Caco-2 (cell line): ENCODE measurements at places on chromosomes 11 and 22. TPM values are rescaled to one million over a fixed set of nuclear protein-coding genes. Genes with fewer than 3 reads are reported as not detected.

Gene TCN1
- not detected in 2 replicates for total RNA-seq

Gene ARVCF
- total RNA-seq = 9.8 and 12.0 TPM in 2 replicates

Gene OMP
- 0.70 and 2.5 TPM in 2 replicates for total RNA-seq

Gene DTX4
- total RNA-seq = 85.6 and 96.7 TPM in 2 replicates

Gene PANX2
- total RNA-seq = 2.2 and 2.6 TPM in 2 replicates

Gene OR8I2
- total RNA-seq = not detected in 2 replicates

DNA sequence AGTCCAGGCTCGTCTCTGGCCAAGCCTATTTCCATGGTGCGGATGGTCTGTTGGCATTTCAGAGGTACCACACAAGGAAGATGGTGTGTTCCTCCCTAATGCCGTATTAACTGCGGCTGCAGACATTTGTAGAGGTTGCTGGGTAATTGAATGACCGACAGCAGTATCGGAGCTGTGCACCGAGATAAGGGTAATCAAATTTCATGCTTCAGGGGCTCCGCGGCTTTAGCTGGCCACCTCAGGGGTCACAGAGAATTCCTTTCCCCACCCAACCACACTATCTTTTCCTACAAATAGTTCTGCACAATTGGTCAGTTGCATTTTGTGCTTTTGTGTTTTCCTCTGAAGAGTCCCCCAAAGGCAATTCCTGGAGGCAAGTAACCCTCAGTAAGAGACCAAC lies 297.4 kb downstream of the OPCML start:
- no peak for DNase-seq

- DNase-seq = no peak
Observed at GRCh38 chr11:133809569-133810491, 35.5 kb downstream of the SPATA19 start.

- DNase-seq = no peak
Observed at GRCh38 chr11:36487619-36488018, 22.5 kb downstream of the TRAF6 start.

GRCh38 chr11:3000032-3000961 lies 8.2 kb upstream of the NAP1L4 start:
- no peak for DNase-seq

DNA sequence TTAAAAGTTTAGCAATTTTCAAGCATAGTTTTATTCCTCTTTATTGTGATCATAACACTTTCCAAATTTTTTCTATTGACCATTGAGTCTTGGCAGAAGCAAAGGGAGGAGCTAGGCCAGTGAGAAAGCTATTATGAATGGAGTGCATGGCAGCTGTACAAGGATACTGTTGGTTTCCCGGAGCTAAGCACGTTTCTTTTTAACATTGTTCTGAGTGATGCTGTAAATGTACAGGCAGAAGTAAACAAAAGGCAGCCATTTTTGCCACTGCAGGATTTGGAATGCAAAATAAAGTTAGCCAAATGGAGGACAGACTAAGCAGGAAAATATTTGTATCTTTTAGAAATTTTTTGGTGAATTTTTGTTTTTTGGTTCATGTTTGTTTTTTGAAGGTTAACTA lies 16.2 kb downstream of the CBL start:
- DNase-seq = no peak

- no peak for DNase-seq
Observed at GRCh38 chr11:102196351-102196750, 86.1 kb downstream of the YAP1 start.

DNA sequence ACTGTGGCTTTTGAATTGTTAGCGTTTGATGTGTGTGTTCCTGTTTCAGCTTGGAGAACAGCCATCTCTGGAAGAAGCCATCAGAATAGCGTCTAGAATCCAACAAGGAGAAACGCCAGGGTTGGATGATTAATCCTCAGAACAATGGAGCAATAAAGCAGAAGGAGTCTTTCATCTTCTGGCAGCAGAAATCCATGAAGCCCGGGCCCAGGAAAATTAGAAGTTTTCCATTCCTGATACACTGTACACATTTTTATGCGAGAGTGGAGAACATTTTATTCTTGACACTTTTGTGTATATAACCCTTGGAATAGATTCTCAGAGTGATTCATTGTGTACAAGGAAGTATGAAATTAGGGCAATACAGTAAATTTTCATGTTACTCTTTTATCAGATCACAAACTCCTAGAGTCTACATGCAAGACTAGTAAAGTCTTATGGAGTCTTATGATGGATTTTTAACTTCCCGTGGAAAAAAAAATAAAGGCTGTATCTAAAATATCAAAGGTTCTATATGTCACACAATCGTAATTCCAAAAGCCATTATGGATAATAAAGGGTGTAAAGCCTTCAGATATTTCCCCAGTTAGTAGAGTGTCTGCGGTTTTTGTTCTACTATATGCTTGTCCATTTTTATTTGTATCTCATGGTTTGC lies 45.9 kb upstream of the WEE1 start:
- no peak for DNase-seq

- DNase-seq = no peak
Observed at GRCh38 chr11:28296426-28296825, 188.2 kb downstream of the METTL15 start.

GRCh38 chr11:128711136-128711535 lies 17.3 kb downstream of the FLI1 start:
- DNase-seq = no peak
